ENCODE measurements at places on chromosomes 6 and 20.

DNA sequence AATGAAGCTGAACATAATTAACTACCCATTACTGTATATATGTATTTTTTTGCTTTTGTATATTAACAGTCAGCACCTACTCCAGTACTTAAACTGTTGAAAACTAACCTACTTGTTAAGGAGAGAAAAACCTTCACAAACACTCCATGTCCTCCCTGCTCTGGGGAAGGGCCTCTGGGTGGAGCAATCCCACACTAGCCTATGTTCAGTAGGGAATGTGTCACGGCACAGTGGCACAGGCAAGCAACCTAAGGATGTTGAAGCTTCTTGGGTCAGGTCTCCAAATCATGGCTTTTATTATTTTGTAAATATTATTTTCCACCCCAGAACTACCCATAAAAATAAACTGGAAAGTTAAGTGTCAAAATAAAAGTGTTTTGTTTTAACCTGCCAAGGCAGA is 5.3 kb downstream of the MAN1A1 start:
- no peak for DNase-seq

GRCh38 chr20:6469695-6470094 is 297.8 kb upstream of the BMP2 start:
- DNase-seq, result no peak

GRCh38 chr6:21142741-21143140 is 450.8 kb upstream of the SOX4 start:
- no peak for DNase-seq

DNA sequence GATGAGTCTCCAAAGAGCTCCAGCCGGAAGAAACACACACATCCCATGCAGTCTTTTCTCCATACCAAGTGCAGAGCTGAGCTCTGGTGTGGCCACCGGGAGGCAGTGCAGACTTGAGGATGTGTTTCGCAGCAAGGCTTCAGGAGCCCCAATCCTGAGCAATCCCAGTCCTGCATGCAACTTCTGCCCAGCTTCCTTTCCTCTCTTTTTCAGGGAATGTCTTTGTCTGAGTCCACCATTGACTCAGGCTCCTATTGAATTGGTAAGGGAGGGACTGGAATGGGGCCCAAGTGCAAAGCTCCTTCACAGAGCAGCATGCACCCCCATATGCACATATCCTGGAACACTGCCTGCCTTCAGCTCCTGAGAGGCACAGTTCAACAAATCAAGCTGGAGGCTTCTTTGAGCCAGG is 50.5 kb upstream of the ASIP start:
- no peak for DNase-seq

DNA sequence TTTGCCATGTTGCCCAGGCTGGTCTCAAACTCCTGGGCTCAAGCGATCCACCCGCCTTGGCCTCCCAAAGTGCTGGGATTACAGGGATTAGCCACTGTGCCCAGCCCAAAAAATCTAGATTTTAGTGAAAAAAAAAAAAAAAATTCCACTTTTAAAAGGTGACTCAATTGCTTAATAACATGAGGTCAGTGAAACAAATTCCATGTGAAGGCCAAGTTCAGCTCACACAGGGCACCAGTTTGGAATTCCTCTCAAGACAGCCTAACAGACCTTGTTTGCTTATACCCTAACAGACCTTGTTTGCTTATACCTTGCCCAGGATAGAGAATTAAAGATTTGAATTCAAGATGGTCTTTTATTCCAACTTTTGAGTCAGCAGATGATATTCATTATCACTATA is 5.1 kb downstream of the RRBP1 start:
- DNase-seq, result no peak

DNA sequence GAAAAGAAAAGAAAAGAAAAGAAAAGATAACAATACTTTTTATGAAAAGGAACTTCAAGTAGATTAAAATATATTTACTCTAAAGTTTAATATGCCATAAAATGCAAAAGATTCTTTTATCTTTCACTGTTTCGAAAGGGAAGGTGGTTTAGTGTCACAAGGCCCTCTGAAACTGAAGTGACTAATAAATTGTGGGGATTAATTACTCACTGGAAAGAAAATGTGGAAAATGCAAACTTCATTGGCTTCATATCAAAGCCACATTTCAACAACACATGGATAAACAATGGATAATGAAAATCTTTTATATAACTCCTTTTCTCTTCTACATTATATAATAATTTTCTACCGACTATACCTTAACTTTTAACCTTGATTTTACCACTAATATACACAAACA is 320.5 kb upstream of the RSPO3 start:
- no peak for DNase-seq

- no peak for DNase-seq
These were observed 43.6 kb upstream of the PHACTR3 start for GRCh38 chr20:59560588-59561227.
